ENCODE measurements at places on chromosomes 7 and 10.

- no peak for DNase-seq
Observed at GRCh38 chr10:81847675-81848074, 27.3 kb upstream of the NRG3 start.

DNA sequence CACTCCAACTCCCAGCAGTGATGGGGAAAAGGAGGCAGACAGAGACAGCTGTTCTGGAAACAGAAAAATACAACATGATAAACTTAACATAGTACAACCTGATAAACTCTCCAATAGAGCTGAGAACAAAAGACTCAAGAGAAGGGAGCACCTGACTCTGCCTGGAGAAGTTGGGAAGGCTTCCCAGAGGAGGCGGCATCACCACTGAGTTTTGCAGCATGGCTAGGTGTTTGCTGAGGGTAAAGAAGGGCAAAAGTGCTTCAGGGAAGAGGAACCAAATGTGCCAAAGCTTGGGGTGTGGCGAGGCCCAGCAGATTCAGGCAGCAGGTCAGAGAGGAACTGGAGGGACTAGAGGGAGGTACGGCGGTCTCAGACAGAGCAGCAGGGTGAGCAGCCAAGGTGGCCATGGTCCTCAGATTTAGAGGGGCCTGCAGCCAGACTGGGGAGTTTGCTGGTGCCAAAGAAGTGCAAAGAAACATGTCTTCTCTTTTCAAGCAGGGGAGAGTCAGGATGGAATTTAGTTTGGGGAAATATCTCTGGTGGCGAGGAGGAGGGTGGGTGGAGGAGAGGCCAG, 119.9 kb upstream of the BTBD16 start:
- DNase-seq: no peak

DNA sequence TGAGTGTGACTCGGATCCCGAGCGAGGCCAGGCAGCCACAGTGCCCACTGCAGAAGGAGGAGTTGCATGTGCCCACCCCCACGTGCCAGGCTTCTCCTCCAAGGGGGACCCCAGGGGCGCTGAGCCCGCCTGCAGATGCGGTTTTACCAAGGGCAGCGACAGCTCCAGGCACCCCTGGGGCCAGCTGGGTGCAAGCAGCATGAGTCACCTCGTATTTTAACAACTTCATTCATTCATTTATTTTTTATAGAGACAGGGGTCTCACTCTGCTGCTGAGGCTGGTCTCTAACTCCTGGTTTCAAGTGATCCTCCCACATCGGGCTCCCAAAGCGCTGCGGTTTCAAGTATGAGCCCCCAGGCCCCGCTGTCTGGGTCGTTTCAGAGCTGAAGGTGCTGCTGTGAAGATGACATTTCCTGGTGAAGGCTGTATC, 1.3 kb upstream of the FOXL3 start:
- no peak for DNase-seq

DNA sequence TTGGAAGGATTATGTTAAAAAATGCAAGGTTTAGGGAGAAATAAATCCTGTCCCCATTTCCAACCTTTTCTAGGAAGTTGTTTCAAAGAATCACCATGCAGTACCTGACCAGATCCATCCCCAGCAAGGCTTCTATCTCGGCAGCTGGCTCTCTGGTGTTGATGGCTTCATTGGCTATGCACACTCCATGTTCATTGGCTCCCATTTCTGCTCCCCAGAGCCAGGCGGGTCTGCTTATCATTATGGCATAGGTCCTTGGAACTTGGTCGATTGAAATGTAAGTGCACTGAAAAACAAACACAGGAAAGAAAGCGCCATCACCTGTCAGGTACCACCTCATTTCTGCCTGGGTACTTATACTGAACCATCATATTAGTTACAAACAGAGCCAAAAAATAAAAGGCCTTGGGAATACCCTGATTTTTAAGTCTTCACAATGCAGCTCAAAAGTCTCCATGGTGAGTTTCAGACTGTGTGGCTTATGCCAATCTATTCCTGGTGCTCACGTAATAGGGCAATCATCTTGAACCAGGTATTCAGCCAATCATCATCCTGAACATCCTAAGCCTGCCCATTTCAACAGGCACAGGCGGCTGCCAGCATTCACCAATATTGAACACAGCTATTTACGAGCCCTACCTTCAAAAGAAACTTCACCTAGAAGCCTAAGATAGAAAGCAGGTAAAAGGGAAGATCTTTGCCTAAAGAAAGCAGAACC, 34.4 kb downstream of the SCRN1 start:
- peak; percentile 20 for DNase-seq

- DNase-seq: no peak
Observed at GRCh38 chr7:48099781-48100180, 10.7 kb downstream of the UPP1 start.

DNA sequence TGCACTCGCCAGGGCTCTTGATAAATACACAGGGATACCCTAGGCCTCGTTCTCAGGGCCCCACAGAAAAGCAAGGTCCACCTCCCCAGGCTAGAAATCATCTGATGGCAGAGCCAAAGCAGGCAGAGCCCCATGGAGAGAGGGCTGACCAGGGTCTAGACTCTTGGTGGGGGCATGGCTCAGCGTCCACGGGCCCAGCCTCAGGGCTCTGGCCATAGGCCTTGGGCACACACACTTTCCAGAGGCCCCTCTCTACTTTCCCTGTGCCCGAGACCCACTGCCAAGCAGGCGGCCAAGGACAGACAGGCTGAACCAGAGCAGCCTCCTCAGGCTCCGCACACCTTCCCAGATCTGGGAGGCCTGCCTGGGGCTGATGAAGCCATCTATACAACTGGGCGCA, 64.8 kb downstream of the FAM53B start:
- no peak for DNase-seq

- no peak for DNase-seq
Observed at GRCh38 chr7:32611201-32612099, 116.2 kb downstream of the AVL9 start.

- DNase-seq: no peak
Observed at GRCh38 chr10:11322698-11323097, 288.8 kb downstream of the USP6NL start.

GRCh38 chr7:36692456-36692855, 31.8 kb downstream of the AOAH start:
- DNase-seq: no peak

DNA sequence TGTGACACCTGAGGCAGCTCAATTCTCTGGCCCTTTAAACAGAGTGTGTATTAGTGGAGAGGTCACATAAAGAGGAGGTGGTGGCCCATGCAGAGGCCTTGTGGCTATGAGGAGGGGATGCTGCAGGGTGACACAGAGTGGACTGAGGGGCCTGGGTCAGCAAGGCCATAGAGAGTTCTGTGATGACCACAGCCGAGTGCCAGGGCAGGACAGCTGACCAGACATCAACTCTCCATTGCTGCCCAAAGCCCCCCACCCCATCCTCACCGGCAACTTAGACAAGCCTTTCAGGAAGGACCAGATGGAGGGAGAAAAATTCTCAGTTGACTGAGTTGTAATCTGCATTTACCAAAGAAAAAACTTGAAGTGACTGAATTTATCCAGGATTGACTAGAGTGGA, 378.1 kb downstream of the RPS24 start:
- no peak for DNase-seq

Measured in NCI-H187 (cell line).